Stimulated activated CD4-positive, alpha-beta T cell treated with anti-CD3 and anti-CD28 coated beads, TNF-alpha, amount 100 ng/mL, for 4 hours (primary cell): ENCODE measurements at places on chromosomes 5 and 9.
A peak's percentile ranks its signal among the peaks of the same experiment; 100 is the strongest.

DNA sequence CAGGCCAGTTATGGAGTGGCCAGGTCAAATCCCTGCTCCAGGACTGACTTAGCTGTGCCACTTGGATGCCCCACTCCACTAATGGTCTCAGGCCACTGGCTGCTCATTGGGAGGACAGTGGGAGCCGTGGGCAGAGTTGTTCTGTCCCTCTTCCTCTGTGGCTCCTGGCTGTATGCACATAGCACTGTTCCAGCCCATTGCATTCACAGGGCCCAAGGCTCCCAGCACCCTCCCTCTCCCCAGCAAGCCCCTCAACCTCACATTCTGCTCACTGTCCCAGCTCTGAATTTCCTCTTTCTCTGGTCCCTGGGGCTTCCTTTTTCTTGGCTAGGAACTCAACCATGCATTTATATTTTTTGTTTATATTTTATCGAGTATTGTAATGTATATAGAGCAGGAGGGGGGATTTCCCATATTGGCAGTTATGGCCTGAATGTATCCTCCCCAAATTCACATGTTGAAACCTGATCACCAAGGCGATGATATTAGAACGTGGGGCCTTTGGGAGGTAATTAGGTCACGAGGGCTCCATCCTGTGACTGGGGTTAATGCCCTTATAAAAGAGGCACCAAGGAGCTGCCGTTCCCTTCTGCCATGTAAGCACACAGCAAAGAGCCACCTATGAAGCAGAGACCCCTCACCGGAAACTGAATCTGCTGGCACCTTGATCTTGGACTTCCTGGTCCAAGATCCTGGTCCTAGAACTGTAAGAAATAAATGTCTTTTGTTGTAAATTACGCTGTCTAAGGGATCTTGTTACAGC is 17.0 kb upstream of the MVB12B start:
- no peak for DNase-seq

- DNase-seq: no peak
Observed at GRCh38 chr9:14813336-14814248, 91.1 kb upstream of the CER1 start.

GRCh38 chr9:117233016-117233415 is 181.8 kb downstream of the ASTN2 start:
- no peak for DNase-seq

DNA sequence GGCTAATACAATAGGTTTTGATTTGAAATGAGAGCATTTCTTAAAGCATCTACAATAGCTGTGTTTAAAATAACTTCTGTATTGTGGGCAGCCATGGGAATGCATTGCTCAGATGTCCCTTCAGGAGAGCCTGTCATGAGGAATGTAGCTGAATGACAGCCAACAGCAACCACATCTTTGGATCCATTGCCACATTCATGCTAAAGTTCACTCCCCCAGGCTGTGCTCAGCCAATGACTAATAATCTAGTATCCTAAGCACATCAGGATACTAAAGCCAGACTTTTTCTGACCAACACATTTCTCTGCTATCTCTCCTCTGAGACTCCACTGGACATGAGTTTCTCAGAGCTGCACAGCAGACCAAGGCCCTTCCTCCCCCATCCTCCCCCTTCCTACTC is 45.5 kb downstream of the HTR1A start:
- DNase-seq: no peak

DNA sequence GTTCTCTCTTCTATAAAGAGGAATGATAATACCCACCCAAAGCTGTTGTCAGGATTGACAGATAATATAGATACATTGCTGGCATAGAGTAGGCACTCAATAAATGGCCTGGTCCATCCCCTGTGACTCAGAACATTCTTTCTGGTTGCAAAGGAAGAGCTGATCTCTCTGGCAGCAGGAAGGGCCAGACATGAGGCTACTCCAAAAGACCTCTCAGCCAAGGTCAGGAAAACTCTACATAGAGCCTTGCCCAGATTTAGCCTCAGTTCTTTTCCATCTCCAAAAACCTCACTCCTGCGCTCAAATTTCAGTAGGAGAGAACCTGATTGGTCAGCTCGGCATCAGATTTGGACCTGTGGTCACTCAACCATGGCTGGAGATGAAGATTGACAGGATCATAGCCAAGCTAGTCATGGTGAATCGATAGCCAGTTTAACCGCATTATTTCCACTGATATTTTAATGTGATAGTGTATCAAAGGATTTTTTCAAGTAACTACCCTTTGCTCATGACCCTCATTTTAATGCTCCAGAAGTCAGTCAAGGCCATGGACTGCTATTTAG is 319.6 kb downstream of the DRD1 start:
- no peak for DNase-seq

GRCh38 chr5:122101636-122102285 is 23.7 kb upstream of the LOX start:
- DNase-seq: no peak

- DNase-seq: no peak
Observed at GRCh38 chr9:131885144-131885609, 145.3 kb upstream of the RAPGEF1 start.

DNA sequence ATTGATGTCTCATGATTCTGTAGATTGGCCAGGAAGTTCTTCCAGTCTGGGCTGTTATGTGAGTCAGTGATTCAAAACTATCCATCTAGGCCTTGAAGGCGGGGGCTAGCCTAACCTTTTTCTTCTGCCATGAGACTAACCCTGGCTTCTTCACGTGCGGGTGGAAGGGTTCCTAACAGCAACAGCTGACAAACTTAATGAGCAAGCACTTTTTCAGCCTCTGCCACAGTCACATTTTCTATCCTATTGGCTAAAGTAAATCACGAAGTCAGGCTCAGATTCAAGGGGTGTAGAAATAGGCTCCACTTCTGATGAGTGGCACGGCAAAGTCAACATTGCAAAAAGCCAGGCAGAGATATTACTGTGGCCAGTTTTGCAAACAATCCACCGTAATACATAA is 68.4 kb downstream of the STK32A start:
- no peak for DNase-seq

GRCh38 chr5:57097526-57097925 is 76.3 kb upstream of the GPBP1 start:
- no peak for DNase-seq

DNA sequence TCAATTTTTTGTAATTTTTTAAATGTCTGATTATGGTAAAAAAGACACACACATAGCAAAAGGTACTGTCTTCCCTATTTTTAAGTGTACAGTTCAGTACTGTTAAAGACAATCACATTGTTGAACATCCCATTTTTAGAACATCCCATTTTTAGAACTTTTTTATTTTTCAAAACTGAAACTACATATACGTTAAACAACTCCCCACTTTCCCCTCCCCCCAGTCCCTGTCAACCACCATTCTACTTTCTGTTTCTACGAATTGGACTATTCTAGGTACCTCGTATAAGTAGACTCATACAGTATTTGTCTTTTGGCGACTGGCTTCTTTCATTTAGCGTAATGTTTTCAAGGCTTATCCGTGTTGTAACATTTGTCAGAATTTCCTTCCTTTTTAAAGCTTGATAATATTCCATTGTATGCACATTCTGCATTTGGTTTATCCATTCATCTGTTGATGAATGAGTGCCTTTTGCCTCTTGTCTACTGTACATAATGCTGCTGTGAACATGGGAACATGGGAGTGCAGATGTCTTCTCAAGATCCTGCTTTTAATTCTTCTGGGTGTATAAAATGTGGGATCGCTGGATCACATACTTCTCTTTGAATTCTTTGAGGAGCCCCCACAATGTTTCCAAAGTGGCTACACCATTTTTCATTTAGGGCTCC is 154.0 kb downstream of the PIK3R1 start:
- DNase-seq: peak; percentile 23

DNA sequence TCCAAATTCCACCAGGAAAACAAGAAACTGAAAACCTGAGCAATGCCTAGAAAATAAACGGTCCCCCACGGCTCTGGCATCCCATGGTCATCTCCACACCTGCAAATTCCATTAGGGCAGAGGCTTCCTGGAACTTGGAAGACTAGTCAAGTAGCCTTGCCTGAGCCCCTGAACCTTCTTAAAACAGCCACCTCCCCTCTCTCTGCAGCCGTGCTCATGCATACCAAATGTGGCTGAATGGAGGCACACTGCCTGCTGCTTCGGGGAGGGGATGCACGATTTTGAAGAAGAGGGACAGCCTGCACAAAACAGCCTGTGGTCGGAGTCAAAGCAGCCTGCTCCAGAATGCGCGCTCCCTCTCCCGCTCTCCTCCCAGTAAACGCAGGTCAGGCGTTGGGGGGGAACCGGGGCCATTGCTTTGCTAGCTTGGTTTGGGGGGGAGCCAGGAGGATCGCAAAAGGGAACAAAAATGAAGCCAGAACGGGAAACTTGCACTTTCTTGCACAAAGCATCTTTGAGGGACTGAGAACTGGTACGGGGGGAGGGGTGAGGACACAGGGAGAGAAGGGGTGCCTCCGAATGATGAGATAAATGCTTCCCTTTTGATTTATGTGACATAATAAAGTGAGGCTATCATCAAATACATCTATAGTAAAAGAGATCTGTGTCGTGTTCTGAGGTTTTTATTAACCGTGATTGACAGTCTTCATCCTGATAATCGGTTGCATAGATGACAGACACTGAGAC is at the start of gene TRPM3:
TRPM3 (minus strand) TSS at position 347 of the 747 bp plus-strand sequence; CDS start at position 80, 267 bp downstream.
- no peak for DNase-seq

DNA sequence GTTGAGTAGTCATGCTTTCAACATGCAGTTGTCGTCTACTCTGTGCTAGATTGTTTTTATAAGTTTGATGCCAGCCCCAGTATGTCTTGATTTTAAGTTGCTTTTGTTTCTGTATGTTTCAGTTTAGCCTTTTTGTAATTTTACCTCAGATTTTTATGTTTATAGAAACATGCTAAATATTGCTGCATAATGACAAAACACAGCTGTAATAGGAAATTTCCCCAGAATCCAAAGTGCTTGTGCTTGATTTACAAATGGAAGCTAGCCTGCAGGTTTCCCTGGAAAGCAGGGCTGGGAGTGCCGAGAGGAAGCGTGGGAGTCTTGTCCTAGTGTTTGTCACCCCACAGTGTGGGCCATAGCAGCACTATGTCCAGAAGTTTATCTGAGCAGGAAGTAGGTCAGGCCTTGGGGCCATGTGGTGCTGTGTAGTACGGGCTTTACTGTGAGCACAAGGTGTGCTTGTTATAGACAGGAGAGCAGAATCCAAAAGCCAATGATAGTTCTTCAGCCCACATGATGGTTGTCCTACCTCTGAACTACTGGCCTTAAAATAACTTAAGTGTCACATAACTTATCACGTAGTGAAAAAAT is 100.0 kb upstream of the NREP start:
- DNase-seq: no peak

DNA sequence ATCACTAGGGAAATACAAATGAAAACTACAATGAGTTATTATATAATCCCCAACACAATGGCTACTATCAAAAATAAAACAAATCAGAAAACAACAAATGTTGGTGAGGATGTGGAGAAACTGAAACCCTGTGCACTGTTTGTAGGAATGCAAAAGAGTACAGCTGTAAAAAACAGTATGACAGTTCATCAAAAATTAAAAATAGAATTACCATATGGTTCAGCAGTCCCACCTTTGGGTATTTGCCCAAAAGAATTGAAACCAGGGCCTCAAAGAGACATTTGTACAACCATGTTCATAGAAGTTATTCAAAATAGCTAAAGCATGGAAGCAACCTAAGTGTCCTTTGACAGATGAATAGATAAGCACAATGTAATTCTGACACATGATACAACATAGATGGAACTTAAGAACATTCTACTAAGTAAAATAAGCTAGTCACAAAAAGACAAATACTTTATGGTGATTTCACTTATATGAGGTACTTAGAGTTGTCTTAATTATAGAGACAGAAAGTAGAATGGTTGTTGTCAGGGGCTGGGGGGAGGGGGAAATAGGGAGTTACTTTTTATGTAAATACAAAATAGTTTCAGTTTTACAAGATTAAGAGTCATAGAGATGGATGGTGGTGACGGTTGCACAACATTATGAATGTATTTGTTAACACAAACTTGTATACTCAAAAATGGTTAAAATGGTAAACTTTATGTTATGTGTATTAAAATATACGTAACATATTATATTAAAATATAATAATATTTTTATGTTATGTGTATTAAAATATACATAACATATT is 102.8 kb downstream of the KCTD16 start:
- DNase-seq: no peak
